EH (cell line): ENCODE measurements at places on chromosomes 7 and 10.

DNA sequence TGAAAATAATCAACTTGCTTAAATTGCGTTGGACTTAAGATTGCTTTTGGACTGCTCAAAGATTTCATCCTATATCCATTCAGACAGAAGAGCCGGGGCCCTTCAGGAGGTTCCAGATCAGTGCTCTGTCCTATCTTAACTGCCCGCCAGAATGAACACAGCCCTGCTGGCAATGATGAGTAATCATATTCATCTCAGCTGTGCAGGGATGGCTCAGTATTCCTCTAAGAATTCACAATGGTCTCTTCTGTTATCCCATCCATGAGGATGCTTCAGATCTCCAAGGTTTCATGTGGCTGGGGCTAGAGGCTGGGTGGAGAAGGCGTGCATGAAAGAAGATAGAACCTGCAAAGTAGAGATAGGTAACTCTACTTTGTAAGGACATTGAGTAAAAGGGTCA lies 80.0 kb upstream of the NPVF start:
- no peak for DNase-seq

- no peak for DNase-seq
These were observed 121.9 kb downstream of the STRA8 start for GRCh38 chr7:135355377-135356048.

DNA sequence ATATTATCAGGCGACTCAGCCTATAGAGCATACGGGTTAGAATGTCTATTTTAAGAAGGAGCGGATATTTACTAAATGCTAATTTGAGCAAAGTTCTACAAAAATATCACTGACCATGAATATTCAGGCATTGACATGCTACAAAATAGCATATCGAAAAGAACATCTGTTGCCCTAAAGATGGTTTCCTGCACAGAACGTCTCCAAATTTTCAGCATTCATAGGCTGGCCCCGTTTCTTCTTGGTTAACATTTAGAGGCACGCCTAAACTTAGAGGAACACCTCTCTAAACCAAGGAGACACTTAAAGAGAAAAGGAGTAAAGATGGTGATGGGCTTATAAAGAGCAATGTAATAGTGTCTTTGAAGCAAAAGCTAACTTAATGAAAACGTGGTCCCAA lies 1.3 kb upstream of the MINPP1 start:
- no peak for DNase-seq

DNA sequence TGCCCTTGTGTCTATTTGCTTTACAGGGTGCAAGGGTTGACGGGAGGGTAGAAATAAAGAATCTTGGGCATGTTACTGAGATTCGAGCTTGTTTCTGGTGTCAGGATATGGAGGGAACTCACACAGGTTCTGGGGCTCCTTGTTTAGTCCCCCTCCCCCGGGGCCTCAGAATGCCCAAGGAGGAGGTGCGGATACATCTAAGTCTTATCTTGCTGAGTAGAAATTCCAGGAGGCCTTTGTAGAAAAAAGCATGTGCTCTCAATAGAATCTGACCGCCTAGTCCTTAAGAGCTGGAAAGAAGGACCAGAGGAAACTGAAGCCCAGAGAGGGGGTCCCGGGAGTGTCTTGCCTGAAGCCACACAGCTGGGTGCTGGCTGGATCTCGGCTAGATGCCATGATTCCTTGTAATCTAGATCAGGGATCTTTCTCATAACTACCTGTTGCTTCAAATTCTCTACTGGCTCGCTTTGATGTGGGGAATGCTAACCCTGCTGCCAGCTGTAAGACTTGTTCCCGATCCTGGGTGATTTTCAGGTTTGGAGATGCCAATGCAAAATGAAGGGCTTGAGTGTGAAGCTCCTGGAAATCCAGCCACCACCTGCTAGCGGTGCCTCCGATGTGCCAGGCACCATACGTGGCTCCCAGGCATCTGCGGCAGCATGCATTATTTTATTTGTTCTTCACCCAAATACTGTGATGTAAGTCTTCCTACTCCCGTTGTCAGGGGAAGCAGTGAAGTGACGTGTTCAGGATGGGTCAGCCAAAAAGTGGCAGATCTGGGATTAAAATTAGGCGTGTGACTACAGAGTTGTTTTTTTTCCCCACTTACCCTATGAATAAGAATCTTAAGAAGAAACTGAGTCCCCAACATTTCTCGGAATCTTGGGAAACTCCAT lies 226.0 kb downstream of the TCF7L2 start:
- DNase-seq = no peak

- no peak for DNase-seq
These were observed 68.4 kb downstream of the RAMP3 start for GRCh38 chr7:45225948-45226335.

- DNase-seq = no peak
These were observed 417.9 kb downstream of the ANKRD7 start for GRCh38 chr7:118642396-118642795.

DNA sequence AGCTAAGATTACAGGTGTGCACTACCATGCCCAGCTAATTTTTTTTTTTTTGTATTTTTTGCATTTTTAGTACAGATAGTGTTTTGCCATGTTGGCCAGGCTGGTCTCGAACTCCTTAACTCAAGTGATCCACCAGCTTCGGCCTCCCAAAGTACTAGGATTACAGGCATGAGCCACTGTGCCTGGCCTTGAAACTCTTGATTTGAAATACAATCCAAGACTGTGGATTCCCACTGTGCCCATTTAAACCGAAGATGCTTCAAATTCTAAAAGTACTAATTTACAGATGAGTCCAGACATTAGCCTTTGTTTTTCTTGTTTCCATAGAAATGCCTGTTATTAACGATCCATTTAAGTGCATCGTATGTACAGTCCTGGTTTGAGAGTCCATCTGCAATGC lies 130.9 kb downstream of the CACNA2D1 start:
- DNase-seq = no peak

DNA sequence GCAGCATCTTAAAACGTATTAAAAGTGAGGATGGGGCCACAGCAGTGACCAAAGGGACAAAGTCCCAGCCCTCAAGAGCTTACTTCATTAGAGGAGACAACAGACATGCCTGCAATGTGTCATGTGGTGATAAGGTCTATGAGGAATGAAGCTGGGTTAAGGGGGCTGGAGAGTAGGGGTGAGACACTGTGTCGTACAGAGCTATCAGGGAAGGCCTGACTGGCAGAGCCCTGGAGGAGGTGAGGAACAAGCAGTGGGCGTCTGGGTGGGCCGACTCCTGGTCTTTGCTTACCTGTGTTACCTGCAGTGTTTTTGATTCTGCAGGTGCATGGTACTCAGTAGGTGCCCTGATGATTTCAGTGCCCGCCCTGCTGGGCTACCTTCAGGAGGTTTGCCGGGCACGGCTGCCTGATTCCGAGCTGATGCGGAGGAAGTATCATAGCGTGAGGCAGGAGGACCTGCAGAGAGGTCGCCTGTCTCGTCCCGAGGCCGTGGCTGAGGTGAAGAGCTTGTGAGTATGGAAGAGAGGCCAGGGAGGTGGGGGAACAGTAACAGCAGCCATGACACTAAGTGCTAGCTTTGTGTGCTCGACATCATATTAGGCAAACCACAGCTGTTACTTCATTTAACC lies 7.6 kb downstream of the ZFYVE27 start:
- DNase-seq = no peak

DNA sequence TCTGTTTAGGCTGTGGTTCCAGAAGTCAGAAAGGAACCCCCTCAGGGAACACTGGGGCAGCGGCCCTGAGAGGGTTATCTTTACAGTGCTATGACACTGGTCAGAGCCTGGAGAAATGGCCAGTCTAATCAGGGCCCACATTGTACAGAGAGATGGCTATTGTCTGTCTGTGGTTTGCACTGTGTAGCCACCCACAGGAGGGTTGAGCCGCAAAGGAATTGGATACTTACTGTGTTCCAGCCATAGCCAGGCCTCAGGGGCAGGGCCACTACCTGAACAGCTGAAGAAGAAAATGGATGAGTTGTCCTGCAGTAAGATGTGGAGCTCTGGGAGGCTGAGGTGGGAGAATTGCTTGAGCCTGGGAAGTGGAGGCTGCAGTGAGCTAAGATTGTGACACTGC lies 47.5 kb upstream of the PODXL start:
- DNase-seq = no peak

GRCh38 chr7:25389489-25390106 lies 161.3 kb upstream of the NPVF start:
- DNase-seq = peak; percentile 44

DNA sequence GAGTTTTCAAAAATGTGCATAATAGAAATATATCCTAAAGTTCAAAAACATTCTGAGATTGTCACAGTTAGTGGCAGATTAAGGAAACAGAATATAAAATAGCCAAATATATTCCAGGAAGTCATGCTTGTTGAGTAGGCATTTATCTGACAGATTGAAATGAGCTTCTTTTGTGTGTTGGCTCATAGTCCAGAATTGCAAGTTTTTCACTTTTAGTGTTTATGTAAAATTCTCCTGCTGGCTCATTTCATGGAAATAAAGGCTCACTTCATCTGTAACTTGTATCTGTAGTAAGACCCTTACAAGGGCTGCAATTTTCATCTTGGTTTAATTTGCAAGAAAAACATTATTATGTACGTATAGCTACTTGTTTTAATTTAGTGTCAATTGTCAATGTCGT lies 93.5 kb downstream of the MCU start:
- no peak for DNase-seq

DNA sequence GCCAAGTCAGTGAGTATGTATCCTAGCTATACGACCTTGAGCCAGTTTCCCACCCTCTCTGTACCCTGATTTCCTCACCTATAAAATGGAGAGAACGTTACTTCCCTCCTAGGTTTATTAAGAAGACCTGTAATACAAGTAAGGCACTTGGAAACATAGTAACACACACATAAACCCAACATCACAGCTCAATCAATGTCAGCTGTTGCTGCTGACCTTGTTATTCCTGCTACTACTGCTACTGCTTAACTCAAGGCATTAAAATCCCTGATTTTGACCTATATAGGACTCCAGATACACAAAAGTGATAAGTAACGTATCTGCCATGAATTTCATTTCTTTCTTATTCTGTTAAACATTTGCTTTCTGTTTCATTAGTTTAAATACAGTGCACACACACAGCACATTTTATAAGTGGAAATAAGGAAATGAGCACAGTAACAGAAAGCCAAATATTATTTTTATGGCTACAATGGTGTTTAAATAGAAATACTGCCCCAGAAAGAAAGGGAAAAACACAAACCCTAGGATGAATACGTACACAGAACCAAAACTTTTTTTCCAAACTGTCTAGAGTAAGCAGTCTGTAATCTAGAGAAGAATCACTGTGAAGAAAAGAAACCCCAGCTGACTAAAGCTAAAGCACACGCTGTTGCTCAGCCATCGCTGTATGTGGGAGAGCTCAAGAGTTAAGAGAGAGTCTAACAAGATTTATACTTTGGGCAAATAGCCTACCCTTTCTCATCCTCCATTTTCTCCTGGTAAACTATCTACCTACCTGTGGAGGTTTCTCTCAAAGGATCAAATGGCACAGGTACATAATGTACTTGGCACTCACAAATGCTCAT lies 19.0 kb downstream of the NAPEPLD start:
- no peak for DNase-seq

- DNase-seq = no peak
These were observed 592.2 kb downstream of the REEP3 start for GRCh38 chr10:64113375-64113774.

DNA sequence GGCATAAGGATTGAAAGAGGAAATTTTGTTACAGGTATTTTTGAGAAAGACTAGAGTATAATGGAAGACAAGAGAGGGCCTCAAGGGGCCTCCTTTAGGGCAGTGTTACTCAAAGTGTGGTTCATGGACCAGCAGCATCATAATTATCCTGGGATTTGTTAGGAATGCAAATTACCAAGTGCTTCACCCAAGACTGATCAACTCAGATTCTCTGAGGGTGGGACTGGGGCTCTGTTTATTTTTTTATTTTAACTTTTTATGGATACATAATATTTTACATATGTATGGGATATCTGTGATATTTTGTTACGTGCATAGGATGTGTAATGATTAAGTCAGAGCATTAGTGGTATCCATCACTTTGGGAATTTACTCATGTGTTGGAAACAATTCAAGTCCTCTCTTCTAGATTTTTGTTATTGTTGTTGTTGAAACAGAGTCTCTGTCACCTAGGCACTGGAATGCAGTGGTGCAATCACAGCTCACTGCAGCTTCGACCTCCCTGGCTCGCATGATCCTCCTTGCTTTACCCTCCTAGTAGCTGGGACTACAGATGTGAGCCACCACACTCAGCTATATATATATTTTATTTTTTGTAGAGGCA lies 2.2 kb upstream of the KCTD7 start:
- DNase-seq = peak; percentile 52

- peak; percentile 48 for DNase-seq
These were observed 20.8 kb upstream of the CDK1 start for GRCh38 chr10:60757420-60757895.

DNA sequence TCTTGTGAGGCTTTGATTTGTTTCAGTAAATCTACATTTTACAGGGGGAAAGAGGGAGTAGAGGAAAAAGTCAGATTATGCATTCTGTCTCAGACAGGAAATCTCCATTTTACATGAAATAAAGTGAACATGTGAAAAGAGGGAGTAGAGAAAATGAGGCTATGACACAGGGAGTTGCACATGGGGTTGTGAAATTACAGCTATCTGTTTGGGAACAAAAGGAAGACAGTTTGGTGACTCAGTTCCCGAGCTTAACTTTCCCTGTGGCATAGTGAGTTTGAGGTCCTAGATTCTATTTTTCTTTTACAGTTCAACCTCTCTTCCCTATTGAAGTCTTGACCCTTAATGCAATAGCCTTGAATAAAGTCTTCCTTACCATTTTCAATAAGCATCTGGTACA lies 63.2 kb upstream of the AGR3 start:
- no peak for DNase-seq

DNA sequence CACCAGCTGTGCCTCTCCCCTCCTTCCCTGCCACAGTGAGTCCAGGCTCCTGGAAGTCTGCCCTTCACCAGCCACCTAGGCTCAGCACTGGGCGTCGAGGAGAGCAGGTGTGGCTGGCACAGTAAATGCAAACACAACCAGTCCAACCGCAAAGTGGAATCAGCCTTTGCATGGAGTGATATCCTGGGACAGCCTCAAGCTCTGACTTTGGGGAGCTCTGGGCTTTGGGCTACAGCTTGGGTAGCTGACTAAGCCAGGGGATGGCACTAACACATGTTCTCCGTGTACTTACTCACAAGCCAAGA lies 312.4 kb downstream of the KCNMA1 start:
- no peak for DNase-seq

DNA sequence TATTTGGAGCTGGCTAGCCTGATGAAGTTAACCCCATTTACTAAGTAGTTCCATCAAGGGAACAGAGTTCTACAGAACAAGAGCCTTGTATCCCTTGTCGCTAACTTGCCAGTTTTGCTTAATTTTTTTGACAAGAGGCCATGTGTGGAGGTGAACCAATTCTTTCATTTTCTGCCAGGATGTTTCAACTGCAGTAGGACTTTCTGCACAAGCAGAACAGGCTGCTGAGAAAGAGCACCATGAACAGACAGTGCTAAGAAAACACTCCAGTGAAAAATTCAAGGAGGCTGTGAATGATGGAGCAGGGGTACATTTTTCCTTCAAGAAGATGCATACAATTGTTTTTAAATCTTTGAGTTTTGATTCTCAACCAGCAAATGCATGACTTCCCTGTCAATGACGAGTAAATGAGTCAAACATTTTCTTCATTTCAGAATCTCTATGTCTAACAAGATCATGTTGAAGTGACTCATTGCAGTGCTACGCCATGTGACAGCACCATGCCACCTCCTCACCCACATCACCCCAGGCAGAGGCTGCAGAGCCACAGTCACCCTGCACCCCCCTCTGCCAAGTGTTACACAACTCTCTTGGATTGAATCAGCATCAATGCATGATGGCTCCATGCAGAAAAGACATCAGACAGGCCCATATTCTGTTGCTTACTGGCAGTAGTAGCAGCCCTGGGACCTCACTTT lies 193.1 kb downstream of the COBL start:
- peak; percentile 98 for DNase-seq
